ENCODE measurements at places on chromosomes 11 and 22.
A peak's percentile ranks its signal among the peaks of the same experiment; 100 is the strongest.

GRCh38 chr22:39220450-39220849 lies 24.3 kb downstream of the PDGFB start:
- DNase-seq, result no peak

DNA sequence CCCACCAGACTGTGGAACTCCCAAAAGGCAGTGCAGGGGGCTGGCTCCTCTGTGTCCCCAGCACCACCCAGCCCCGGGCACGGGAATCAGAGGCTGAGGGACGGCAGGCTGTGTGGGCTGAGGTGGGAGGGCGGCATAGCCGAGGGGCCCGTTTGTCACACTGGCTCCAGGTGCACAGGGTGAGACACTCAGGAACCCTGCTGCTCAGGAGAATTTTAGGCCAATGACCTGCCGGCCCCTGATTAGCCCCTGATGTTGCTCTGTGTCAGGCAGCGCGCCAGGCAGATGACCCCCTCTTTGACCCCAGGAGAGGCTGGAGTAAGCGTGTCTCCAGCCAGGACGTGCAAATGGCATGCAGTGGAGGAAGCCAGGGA lies 52.7 kb downstream of the RTL6 start:
- no peak for DNase-seq

DNA sequence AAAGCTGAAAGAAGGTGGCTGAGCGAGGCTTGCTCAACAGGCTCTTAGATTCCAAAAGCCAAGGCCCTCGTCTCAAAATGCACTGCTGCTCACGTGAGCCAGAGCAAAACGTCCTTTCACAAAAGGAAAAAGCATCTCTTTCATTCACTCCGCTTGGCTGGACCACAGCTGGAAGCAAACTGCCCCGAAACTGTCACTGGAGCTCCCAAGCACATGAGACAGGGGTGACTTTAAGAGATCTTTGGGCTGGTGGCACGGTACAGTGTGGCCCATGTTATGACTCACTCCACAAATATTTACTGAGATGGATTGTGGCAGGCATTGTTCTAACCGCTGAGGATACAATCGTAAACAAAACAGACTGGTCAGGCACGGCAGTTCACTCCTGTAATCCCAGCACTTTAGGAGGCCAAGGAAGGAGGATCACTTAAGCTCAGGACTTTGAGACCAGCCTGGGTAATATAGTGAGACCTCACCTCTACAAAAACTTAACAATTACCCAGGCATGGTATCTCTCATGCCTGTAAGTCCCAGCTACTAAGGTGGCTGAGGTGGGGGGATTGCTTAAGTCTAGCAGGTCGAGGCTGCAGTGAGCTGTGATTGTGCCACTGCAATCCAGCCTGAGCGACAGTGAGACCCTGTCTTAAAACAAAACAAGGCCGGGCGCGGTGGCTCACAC lies 3.6 kb downstream of the PLA2G6 start:
- no peak for DNase-seq

GRCh38 chr11:10638316-10638925 lies 55.1 kb downstream of the IRAG1 start:
- DNase-seq, result no peak

- DNase-seq, result no peak
These were observed 14.8 kb upstream of the PAX6 start for GRCh38 chr11:31825838-31826484.

GRCh38 chr11:124256076-124256475 lies at the start of gene OR8G5:
Gene OR8G5 (plus strand): TSS chr11:124256376. CDS start chr11:124264932, 8,556 bp downstream.
- no peak for DNase-seq

DNA sequence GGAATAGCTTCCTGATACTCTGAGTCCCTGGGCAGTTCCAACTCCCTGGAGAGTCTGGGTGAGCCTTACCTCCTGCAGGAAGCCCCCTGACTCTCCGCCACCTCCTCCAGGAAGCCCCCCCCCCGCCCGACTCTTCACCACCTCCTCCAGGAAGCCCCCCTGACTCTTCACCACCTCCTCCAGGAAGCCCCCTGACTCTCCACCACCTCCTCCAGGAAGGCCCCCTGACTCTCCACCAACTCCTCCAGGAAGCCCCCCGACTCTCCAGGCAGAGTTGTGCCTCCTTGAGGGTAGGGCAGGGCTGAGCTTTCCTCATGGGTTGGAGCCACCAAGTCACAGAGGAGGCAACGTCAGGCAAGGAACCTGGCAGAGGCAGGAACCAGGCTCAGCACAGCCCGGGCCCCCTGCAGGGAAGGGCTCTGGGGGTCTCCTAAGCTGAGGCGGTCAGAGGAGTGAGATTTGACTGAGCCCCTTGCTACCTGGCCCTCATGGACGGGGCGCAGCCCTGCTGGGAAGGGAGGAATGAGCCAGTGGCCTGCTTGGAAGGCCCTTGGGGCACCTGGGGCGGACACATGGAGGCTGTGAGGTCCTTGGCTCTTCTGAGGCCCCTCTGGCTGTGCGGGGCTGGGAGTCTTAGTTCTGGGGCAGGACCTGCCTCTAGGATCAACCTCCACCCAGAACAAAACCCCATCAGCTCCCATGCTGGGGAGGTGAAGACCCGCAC lies 18.1 kb downstream of the MRGPRG start:
- DNase-seq, result no peak

DNA sequence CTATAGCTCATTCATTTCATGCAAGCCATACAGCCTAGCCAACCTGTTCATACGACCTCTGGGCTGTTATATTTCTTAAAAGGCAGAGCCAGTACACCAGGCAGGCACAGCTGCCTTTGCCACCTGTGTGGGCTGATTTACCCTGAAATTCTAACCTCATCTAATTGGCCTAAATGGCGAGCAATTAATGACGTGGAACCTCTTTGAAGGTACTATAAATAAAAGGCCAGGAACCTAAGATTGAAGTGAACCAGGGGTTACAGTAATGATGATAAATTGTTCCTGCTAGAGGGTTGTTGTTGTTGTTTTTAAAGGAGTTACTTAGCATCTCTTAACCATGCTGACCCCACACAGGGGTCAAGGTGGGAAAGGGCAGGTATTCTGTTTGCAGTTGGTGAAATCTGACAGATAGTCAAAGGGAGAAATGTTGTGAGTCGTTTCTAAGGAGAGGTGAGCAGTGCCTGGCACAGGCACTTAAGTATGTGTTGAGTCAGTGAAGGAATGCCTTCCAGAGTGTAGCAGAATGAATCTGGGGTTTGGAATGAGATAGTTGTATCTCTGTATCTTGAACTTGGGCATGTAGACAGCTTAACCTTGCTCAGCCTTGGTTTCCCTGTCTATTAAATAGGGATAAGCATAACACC lies 213.5 kb upstream of the NAV2 start:
- DNase-seq, result no peak

DNA sequence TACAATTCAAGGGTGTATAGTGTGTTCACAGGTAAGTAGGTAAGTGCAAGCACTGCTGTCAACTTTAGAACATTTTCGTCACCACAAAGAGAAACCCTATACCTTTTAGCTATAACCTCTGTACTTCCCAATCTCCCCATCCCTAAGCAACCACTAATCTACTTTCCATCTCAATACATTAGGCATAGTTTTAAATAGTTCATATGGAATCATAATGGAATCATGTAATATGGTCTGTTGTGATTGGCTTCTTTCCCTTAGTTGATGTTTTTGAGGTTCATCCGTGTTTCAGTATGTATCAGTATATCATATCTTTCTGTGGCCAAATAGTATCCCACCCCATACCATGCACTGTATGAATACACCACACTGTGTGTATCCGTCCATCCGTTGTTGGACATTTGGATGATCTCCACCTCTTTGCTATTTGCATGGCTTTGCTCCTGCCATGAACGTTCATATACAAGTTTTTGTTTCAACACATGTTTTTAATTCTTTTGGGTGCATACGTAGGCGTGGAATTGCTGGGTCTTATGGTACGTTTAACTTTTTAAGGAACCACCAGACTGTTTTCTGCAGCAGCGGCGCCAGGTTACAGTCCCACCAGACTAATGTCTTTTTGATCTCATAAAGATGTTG lies 27.7 kb upstream of the OPCML start:
- DNase-seq, result no peak

GRCh38 chr11:44604171-44604581 lies 38.7 kb downstream of the CD82 start:
- no peak for DNase-seq

GRCh38 chr11:72037554-72038311 lies 39.0 kb downstream of the IL18BP start:
- no peak for DNase-seq

- peak; percentile 68 for DNase-seq
These were observed 24.2 kb downstream of the TSKU start for GRCh38 chr11:76807206-76807875.

DNA sequence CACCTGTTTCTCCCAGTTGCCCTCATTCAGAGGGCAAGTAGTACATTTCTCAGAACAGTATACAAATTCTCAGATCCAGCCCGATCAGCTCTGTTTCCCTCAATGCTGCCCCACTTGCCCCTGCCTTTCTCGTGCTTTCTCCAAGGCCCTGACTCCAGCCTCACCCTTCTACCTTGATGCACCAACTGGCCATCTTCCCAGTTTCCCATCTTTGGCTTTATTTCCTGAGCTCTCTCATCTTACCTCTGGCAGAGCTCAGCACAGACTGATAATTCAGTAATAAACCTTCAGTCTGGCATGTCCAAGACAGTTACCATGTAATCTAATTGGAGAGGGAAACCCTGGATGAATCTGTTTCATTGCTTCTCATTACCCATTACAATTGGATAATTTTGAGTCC lies 184.5 kb upstream of the ISX start:
- no peak for DNase-seq

GRCh38 chr22:24099666-24100065 lies 81.6 kb upstream of the SUSD2 start:
- no peak for DNase-seq

GRCh38 chr11:65791719-65792213 lies 4.9 kb downstream of the OVOL1 start:
- no peak for DNase-seq

- DNase-seq, result no peak
These were observed 27.9 kb upstream of the OAF start for GRCh38 chr11:120182790-120183491.

DNA sequence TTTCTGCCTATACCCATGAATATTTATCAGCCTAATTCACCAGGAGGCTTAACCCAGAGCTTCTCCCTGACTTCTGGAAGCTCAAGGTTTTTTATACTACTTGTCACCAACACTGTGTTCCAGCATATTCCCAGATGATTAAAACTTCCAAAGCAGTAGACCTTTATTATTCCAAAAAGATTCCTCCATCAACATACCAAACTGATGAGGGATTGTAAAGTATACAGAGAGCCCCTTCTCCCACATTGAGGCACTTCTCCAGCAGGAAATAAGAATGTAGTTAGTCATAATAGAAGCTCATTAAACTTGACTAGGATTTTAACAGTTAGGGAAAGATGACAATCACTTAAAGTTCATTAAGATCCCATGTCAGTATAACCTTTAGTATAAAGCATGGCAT lies 51.4 kb upstream of the CEP126 start:
- no peak for DNase-seq

DNA sequence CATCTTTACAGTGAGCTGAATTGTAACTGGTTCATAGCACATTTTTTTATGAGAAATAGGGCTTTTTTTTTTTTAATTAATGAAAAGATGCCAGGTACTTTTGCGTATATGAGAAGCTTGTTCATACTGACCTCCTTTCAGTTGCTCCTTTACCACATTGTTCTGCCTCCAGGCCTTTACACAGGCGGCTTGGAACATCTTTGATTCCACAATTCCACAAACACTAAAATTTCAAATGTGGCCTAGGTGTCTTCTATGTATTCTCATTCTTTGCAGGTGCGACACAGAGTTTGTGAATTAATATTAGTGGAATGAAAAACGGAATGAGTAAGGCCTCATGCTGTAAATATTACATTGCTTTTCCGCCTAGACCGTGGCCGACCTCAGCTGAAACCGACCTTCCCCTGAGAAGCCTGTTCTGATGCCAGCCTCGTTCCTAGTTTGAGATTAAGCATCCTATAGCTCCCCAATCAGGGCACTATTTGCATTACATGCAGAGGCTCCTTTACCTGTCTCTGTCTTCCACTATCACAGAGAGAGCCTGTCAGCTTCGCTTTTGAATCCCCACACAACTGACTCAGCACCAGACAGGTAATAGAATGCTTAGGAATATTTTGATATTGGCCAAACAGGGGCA lies 125.8 kb downstream of the LDLRAD3 start:
- no peak for DNase-seq

DNA sequence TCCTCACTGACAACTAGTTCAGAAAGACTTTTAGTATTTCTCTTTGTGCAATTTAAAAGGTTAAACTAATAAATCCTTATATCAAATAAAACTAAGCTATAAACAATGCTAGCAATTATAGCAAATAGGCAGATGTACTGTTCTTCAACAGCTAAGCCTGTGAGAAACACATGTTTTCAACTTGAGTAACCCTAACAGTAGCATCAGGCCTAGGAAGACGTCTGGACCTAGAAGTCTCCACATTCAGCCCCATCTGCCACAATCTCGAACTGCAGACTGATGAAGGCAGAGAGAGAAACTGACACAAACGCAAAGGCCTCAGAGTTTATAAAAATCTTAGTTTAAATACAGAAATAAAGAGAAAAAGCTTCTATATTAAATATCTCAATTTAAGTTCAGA lies 2.5 kb downstream of the ST13 start:
- no peak for DNase-seq

GRCh38 chr22:30885591-30885990 lies 83.0 kb downstream of the MORC2 start:
- no peak for DNase-seq

DNA sequence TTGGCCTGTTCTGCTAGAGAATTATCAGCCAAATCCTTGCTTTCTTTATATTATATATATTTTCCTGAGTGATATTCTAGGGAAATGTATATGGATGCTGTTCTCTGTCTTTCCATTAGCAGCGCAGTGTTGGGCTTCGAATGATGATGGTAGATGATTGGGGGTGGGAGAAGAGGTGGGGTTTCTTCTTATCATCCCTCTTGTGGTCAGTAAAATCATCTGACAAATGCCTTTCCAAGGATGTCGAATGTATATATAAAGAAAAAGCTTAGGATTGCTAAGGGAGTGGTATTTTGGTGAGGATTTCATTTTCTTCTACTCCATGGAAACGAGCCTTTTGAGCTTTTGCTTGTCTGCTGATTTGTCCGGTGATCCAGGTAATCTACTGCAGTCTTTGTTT lies 48.9 kb downstream of the ARHGEF12 start:
- no peak for DNase-seq

GRCh38 chr11:76159983-76160661 lies 46.2 kb downstream of the WNT11 start:
- DNase-seq, result no peak

- no peak for DNase-seq
These were observed 104.0 kb upstream of the TOP3B start for GRCh38 chr22:22086501-22087158.
